Stimulated activated CD8-positive, alpha-beta memory T cell treated with anti-CD3 and anti-CD28 coated beads, Interleukin-4, amount 100 ng/mL, for 1 hour (primary cell): ENCODE measurements at places on chromosomes 1 and 21.

DNA sequence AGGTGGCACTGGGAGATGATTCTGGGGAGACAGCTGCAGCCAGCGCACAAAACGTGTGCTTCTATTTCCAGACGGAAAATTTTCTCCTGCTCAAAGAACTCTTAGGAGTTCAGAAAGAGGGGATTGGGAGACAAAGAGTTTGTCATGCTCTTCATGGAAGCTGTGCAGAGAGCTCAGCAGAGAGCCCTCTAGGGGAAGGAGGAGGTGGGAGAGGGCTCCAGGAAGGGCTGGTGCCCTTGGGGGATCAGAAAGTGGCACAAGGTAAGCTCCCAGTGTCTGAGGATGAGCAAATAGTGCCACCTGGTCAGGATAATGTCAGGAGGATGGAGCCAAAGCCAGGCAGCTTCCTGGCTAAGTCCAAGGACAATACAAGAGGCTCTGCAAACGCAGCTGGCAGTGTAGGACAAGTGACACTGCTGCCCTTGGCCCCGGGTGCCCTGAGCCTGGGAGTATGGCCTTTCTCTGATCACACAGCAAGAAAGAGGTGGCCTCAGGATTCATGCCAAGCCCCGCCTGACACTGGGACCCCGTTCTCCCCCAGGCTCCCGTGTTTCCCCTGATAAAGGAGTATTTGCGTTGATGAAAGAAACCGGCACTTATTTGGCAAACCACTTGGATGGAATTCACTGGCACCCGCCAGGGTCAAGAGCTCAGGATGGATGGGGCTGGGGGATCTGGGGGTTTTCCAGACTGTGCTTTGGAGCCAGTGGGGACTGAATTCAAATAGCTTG, 254.0 kb downstream of the PTPRU start:
- DNase-seq: no peak

GRCh38 chr1:42742617-42743316, 2.7 kb upstream of the CLDN19 start:
- DNase-seq: no peak

- DNase-seq: no peak
These were observed 4.2 kb downstream of the CYP4B1 start for GRCh38 chr1:46802901-46803574.

- no peak for DNase-seq
These were observed 190.4 kb downstream of the ZBTB18 start for GRCh38 chr1:244241438-244241837.

GRCh38 chr1:98232678-98233077, 311.8 kb upstream of the DPYD start:
- DNase-seq: no peak

DNA sequence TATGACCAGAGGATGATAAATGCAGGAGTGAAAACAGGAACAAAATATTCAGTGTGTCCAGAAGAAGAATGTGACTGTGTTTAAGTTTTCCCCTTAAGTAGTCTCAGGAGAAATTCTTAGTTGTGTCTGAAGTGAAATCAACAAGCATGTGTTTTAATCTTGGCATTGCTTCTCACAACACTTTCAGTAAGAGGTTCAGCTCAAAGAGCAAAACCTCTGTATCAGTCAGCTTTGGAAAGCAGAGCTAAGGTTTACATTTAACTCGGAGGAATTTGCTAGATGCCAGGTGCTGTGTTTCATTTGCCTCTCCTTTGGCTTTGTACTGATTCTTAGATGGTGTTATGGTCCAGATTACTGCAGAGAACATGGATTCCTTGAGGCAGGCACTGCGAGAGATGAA, 28.6 kb downstream of the CC2D1B start:
- no peak for DNase-seq

GRCh38 chr1:54301497-54301896, 101.5 kb downstream of the MRPL37 start:
- no peak for DNase-seq

DNA sequence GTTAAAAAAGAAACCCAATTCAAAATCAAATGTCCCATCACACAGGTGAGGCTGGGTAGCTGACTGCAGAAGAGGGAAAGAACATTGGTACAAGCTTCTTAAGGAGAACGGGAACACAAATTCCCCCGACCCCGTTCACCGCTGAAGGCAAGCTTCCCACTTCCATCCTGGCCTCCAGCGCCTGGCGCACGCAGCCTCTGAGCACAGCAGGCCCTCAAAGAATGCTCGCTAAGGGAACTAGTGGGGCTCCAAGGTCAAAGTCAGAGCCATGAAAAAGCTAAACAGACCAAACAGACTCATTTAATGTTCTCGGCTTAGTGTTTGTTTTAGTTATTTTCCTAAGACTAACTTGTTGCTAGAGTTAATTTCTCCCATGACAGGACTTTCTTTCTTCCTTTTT, 63.7 kb downstream of the SIM2 start:
- DNase-seq: no peak
